ENCODE measurements at places on chromosomes 4 and X.

DNA sequence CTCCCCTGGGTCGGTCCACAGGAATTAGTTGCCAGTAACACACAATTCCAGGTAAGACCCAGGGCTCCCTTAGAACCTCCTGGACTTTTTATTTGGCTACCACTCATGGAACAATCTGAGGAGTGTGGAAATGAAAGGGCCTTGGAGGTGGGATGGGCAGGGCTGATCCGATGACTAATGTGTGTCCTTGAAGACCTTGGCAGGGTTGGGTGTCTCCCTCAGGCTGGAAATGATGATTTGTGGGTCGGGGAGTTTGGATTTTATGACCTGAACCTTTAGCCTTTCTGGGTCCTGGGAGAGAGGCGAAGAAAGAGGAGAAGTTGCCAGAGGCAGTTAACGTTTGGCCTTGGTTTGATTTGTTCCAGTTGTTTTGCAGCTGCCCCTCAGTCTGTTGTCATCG, 425.0 kb downstream of the MID1IP1 start:
- DNase-seq, result no peak

DNA sequence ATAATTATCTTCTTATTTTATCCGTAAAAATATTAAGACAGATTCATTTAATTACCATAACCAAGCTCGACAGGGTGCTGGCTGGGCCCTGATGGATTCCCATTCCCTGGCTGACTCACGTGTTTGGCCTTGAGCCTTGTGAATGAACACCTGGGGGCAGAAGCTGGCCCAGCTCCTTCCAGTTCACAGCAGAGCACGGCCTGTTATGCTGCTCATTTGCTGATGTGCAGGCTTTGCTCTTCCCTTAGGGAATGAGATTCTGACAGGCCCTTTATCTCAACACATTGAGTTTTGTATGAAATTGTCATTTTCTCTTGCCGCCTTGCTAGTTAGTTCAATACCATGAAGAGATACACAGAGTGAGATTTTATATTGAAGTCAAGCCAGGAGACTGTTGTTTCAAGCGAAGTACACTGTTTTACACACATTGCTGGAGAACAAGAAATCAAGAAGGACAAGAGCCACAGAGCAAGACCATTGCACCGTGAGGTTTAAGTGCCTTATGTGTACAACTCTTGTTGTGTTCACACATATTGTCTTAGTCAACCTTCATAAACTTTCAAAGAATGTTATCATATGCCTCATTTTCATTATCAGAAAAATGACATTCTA, 1583.3 kb downstream of the STIM2 start:
- no peak for DNase-seq

GRCh38 chrX:44903107-44903506, 30.1 kb downstream of the KDM6A start:
- DNase-seq, result no peak

- DNase-seq, result no peak
Observed at GRCh38 chr4:151227172-151227571, 49.8 kb upstream of the PRSS48 start.

DNA sequence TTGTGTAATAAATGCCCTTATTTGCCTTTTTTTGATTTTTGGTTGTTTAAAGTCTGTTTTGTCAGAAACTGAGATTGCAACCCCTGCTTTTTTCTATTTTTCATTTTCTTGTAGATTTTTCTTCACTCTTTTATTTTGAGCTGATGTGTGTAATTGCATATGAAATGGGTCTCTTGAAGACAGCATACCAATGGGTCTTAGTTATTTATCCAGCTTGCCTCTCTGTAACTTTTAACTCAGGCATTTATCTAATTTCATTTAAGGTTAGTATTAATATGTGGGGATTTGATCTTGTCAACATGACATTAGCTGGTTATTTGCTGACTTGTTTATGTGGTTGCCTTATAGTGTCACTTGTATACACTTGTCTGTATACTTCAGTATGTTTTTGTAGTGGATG, 378.0 kb downstream of the CPXCR1 start:
- DNase-seq, result no peak

GRCh38 chr4:58825278-58825677, 1715.1 kb upstream of the IGFBP7 start:
- DNase-seq, result no peak

- no peak for DNase-seq
Observed at GRCh38 chrX:84216406-84216805, 28.4 kb upstream of the RPS6KA6 start.

DNA sequence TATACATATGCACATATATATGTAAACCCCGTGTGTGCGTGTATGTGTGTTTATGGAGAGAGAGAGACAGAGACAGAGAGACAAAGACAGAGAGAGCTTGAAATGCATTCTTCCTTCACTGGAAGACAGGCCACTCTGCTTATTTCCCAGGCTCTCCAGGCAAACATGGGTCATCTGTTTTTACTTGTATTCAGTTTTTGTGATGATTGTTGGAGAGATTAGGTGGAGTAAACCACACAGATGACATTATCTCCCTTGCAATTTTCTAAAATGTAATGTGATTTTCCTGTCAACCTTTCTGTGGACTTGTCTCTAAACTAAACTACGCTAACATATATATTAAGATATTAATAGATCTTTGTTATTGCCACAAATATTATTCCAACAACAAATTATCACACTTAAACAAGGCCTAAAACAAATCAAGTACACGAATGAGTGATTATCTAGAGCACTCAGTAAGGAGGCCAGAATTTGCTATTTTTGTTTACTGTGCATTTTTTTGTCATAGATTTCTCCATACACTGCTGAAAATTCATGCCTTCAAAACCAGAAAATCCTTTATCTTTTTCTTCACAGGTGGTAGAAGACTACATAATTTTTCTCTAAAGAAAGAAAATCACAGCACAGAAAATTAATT, 251.8 kb upstream of the SLIT2 start:
- DNase-seq, result no peak

GRCh38 chr4:150477869-150478268, 104.1 kb upstream of the MAB21L2 start:
- DNase-seq, result no peak

- no peak for DNase-seq
Observed at GRCh38 chrX:107579956-107580355, 48.4 kb upstream of the PRPS1 start.

- no peak for DNase-seq
Observed at GRCh38 chrX:106894392-106894909, 8.7 kb downstream of the RIPPLY1 start.

GRCh38 chrX:100440006-100440405, 29.9 kb upstream of the PCDH19 start:
- no peak for DNase-seq

DNA sequence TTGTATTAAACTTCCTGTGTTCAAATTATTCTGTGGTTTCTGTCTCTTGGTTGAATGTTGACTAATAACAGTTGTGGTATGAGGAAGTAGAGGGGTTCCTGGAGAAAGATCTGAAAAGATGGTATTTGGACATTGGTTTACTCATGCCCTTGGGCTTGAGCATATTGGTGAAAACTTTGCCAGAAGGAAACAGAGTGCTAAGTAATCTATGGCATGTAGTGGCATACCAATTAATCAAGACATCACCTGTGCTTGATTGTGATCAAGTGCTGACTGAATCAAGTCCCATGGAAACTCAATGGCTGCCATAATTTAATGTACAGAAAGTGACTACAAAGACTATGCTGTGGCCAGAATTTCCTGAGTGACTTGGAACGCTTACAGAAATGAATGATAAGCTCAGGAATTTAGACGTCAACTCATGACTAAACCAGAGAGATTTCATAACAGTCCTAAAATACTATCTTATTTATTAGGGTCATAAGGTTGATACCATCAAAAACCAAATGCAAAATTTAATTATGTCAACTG, 2062.9 kb downstream of the ARAP2 start:
- no peak for DNase-seq

GRCh38 chr4:183299464-183299863, 20.6 kb downstream of the CLDN22 start:
- DNase-seq, result no peak

- DNase-seq, result peak; percentile 68
Observed at GRCh38 chr4:170374770-170375169, 285.0 kb upstream of the AADAT start.

DNA sequence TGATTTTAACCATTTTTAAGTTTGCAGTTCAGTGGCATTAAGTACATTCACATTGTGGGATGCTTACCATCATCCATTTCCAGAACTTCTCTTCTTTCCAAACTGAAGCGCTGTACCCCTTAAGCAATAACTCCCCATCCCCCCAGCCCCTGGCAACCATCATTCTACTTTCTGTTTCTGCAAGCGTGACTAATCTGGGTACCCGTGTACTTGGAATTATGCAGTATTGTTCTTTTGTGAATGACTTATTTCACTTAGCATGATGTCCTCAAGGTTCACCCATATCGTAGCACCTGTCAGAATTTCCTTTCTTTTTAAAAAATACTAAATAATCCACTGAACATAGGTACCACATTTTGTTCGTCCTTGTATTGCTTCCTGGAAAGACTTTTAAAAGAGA, 32.9 kb downstream of the USP9X start:
- DNase-seq, result no peak

- no peak for DNase-seq
Observed at GRCh38 chrX:111831343-111831742, 44.6 kb upstream of the TRPC5OS start.

DNA sequence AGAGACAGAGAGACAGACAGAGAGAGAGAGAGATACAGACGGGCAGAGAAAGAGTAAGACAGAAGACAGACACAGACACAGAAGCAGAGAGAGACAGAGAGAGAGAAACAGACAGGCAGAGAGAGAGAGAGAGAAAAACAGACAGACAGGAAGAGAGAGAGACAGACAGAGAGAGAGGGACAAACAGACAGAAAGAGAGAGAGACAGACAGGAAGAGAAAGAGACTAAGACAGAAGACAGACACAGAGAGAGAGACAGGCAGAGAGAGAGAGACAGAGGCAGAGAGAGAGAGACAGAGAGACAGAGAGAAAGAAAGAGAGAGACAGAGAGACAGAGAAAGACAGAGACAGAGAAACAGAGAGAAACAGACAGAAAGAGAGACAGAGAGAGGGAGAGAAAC, 27.2 kb upstream of the NAA11 start:
- no peak for DNase-seq

- no peak for DNase-seq
Observed at GRCh38 chr4:109389369-109390114, 44.1 kb upstream of the SEC24B start.

DNA sequence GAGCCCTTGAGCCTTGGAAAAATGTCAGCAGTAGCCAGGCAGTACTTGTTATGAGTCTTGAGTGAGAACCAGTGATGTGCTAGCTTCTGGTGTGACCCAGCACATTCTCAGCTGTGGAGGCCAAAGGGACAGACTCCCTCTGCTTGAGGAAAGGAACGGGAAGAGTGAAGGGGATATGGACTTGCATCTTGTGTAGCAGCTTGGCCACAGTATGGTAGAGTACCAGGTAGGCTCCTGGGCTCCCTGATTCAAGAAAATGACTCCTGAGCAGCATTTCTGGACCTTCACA, 1601.9 kb upstream of the ADGRL3 start:
- no peak for DNase-seq

DNA sequence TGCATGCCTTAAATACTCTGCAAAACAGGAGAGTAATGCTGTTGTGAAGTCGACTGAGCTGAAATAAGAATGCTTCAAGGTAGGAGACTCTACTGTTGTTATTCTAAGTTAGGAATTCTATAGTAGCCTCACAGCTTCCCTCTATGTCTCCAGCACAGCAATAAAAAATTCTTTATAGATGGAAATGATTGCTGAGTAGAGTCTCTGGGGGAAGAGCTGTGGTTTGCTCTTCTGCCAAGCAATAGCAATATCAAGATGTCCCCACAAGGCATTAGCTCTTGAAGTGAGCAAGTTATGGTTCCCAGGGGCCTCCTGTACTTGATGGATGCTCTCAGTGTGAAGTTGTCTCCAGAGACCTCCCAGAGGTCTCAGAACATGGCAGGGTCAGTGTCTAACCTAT, 880.6 kb upstream of the FRG1 start:
- DNase-seq, result no peak

DNA sequence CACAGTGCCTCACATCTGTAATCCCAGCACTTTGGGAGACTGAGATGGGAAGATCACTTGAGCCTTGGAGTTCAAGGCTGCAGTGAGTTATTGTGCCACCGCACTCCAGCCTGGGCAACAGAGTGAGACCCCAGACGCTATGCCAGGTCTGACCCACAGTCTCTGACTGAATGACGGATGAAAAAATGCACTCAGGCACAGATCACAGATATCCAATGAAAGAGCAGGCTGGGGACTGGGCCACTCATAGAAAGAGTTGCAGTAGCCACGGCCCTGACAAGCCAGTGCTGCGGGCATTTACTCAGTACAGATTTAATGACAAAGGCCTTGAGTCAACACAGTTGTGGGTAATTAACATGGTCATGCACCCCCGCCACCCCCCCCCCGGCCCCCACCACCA, 22.7 kb downstream of the NUDT6 start:
- no peak for DNase-seq

GRCh38 chrX:79089896-79090584, 54.4 kb upstream of the GPR174 start:
- DNase-seq, result no peak

GRCh38 chrX:151985955-151986354, 11.5 kb upstream of the GABRE start:
- DNase-seq, result no peak

GRCh38 chr4:38837849-38838248, 18.8 kb downstream of the TLR6 start:
- no peak for DNase-seq

- no peak for DNase-seq
Observed at GRCh38 chrX:34873500-34874225, 68.9 kb upstream of the FAM47B start.

- peak; percentile 69 for DNase-seq
Observed at GRCh38 chr4:80125252-80126177, 52.5 kb upstream of the ANTXR2 start.

- DNase-seq, result no peak
Observed at GRCh38 chr4:117770269-117771102, 263.8 kb upstream of the NDST3 start.

GRCh38 chr4:172838111-172838510, 330.5 kb upstream of the GALNT7 start:
- DNase-seq, result no peak

DNA sequence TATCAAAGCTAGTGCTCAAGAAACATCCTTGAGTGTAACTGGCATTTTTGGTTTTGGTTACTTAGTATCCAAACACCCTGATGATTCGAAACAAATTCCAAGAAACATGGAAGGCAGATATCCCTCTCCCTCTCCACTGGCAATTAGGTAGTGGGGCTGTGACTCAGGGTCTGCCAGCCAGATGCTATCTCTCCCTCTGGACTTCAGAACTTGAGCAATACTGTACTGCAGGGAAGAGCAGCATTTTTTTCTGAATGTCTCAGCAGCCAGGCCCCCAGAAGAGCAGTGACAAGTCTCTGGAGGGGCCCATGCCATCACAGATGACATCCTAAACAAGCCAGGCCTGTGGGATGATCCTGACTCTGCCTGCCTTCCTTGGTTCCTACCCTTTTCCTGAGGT, 37.3 kb upstream of the BCORL1 start:
- no peak for DNase-seq

DNA sequence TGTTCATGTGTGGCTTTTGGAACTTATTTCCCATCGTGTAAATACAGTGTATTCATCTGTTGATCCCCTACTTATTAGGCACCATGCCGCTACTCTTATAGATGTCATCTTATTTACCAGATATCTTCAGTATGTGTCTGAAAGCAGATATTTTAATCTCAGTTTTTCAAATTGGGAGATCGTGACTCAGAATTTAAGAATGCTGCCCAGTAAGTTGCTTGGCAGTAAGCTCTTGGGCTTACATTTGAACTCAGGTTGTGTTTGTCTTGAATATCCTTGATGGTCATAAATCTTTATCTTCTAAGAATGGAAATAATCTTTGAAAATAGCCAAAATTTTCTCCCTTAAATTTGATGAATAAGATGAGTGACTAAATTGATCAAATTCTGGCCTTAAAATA, 45.9 kb upstream of the RPA4 start:
- DNase-seq, result no peak

GRCh38 chr4:105191621-105192210, 45.0 kb downstream of the TET2 start:
- DNase-seq, result peak; percentile 74

Data from AML-193 (cell line).